ENCODE measurements at places on chromosomes 4 and X.
A peak's percentile ranks its signal among the peaks of the same experiment; 100 is the strongest.

GRCh38 chrX:97685753-97686152 lies 802.0 kb downstream of the RPA4 start:
- DNase-seq, result peak; percentile 28

- DNase-seq, result no peak
These were observed 29.8 kb downstream of the ATP2B3 start for GRCh38 chrX:153547195-153547594.

DNA sequence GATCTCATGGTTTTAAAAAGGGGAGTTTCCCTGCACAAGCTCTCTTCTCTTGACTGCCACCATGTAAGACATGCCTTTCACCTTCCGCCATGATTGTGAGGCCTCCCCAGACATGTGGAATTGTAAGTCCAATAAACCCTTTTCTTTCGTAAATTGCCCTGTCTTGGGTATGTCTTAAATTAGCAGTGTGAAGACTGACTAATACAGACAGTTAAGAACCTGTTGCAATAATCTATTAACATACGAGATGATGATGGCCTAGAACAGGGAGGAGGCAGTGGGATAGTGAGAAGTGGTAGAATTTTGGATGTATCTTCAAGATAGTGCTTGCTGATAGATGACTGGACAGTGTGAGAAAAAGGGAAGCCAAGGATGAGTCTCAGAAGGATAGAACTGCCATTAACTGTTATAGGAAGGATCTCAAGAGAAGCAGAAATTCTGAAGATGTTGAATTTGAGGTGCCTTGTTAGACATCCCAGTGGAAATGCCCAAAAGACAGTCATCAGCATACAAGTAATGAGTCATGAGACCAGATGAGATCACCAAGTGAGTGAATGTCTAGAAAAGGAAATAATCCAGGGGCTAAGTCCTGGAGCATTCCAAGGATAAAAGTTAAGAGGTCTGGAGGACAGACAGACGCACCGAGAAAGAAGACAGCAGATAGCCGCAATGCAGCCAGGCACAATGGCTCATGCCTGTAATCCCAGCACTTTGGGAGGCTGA lies 38.8 kb upstream of the UGDH start:
- no peak for DNase-seq

GRCh38 chrX:138740341-138740740 lies 28.8 kb upstream of the FGF13 start:
- DNase-seq, result no peak

DNA sequence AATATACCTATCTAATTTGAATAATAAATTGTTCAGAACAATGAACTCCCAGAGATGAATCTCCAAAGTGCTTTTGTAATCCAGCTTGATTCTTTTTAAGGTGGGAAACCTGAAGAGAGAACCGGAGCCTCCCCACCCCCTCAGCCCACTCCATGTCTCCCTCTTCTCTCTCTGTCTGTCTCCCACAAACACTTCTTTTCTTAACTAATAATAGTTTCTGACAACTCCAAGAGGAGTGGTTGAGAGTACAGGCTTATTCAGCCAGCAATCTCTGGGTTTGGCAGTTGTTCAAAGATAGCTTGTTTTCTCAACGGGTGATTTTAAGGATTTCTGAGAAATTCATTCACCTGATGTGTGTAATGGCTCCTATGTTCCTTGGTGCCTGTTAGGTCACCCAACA lies 23.4 kb downstream of the PPP4R3C start:
- DNase-seq, result no peak

DNA sequence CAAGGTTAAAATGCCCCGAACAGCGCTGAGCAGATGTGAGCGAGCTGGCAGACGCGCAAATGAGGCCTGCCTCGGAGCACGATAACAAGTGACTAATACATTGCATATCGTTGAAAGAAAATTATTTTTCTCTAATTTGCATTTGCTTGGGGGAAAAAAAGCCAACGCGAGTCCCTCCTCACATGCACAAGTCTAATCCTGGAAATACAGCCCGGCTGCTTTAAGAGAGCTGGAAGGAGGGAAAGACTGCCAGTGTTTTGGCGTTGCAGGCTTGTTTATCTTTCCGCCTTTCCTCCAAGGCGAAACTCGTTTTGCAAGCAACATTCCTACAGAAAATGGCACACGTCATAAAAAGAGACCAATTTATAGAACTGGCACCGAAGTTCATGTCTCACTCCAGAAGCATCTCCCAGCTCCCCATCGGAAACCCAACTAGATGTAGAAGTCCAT lies 12.6 kb downstream of the BCOR start:
- no peak for DNase-seq

GRCh38 chr4:104930298-104930697 lies 216.4 kb upstream of the TET2 start:
- no peak for DNase-seq
